ENCODE measurements at places on chromosomes 4 and X.

- DNase-seq, result peak; percentile 60
Measured at GRCh38 chr4:64158648-64159326, 250.5 kb downstream of the TECRL start.

GRCh38 chrX:93868289-93868965 is 194.4 kb downstream of the FAM133A start:
- DNase-seq, result no peak

- DNase-seq, result no peak
Measured at GRCh38 chr4:82594456-82594855, 32.7 kb upstream of the TMEM150C start.

DNA sequence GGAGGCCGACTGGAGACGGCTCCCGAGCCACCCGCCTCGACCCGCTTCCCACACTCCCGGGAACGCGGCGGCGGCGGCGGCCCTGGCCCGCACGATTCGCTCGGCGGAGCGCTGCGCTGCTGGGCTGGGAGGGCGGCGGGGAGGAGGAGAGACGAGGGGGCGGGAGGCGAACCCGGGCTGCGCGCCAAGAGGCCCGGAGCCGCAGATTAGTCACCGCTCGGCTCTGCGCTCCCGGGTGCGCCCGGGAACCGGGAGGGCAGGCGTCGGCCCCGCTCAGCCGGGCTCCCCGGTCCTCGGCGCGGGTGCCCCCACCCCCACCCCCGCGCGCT is 11.2 kb upstream of the BCOR start:
- DNase-seq, result peak; percentile 49

DNA sequence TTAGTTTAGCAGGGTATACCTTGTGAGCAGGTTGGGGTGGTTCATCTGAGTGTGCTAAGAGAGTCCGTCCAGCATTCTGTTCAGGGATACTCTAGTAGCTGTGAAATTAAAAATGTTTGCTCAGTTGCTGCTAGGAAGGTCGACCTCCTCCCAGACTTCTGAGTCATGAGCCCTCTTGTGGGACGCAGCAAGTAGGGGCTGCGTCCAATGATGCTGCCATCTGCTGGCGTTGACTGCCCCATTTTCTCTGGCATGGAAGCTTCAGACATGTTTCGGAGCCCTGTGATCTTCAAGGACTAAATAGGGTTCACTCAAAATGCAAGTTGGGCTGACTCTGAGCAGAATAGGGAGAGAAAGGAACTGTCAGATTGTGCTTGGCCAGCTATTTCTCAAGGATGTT is 201.0 kb upstream of the ARSJ start:
- DNase-seq, result peak; percentile 24

DNA sequence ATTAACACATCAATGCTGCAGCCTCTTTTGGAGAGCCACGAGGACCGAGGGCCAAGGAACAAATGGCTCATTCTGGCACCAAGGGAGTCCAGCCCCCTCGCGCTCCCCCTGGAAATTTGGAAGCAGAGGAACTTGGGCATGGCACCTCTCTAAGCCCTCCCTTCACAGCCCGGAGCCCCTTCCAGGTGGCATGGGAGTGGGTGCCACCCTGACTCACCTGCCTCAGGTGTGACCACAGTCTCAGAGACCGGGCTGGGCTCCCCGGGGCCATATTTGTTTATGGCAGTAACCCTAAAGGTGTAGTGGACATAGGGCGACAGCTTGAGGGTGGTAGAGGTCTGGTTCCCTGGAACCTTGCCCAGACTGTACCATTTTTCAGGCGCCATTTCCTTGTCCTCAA is 18.8 kb downstream of the L1CAM start:
- no peak for DNase-seq

DNA sequence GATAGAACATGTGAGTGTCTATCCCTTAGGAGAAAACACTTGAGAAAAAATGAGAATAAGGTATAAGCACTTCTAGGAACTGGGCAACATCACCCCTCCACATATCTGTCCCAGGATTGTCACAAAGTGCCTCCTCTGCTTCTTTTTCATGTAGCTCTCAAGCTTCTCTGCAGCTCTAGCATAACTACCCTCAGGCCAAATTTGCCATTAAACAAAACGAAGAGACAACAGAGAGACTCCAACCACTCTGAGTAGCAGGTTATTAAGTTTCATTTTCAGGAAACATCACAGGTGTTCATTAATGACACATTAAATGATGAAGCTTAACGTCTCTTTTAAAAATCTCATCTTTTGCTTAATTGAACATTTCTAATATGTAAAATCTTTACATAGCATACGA is 580.0 kb downstream of the GALNTL6 start:
- DNase-seq, result no peak

GRCh38 chr4:78217557-78217956 is 160.4 kb downstream of the FRAS1 start:
- DNase-seq, result no peak

- DNase-seq, result peak; percentile 47
Measured at GRCh38 chr4:156109943-156110900, 156.6 kb upstream of the CTSO start.

DNA sequence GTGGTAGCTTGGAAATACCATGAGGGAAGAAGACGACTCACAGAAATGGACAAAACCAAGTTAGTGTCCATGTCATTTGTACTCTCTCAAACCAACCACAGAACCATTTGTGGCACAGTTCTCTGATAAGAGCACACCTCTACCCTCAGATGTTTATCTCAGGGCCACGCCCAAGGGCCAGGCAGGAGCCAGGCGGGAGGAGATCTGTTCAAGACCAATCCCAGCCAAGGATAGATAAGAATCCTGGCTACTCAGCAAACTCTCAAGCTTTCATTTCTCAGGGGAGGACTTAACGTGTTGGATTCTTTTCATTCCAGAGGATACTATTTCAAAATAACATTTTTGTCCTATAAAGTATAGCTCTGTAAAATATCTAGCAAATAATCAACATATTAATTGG is 95.0 kb downstream of the NYX start:
- DNase-seq, result no peak

DNA sequence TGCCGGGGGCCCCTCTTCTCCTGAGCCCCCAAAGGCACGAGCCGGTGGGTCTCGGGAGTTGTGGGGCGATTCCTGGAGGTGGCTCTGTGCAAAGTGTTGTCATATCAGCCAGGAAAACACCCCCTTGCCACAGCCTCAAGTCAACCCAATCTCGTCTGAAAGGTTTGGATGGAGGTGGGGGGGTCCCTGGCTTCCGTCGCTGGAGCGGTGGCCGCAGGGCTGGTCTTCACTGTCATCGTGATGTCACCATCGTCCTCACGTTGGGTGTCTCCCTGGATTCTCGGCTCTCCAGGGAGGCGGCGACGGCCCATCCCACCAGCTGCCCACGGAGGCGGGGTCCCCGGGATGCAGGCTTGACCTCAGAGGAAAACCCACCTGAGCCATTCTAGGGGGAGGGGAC is 38.3 kb upstream of the PPP2R3B start:
- DNase-seq, result no peak

GRCh38 chrX:41350976-41351569 is 17.1 kb downstream of the DDX3X start:
- DNase-seq, result no peak

DNA sequence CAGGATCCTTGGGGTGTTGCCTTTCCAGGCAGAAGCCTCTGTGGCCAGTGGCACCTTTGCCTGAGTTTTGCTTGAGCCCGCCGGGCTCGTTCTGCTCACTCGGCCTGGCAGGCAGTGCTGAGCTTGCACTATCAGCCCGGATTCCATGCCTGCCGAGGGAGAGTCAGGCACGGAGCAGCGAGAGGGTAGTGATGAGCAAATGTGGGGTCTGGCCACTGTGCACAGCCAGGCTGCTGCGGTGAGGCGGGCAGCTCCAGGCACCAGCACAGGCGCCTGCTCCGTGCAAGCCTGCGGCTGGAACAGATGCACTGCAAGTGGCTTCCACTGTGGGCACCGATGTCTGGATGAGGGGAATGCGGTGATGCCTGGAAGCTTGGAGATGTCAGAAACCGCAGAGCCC is 619.2 kb downstream of the RAPGEF2 start:
- no peak for DNase-seq

Data from G401 (cell line).